NCI-H2081 (cell line): ENCODE measurements at places on chromosomes 16 and 17.

DNA sequence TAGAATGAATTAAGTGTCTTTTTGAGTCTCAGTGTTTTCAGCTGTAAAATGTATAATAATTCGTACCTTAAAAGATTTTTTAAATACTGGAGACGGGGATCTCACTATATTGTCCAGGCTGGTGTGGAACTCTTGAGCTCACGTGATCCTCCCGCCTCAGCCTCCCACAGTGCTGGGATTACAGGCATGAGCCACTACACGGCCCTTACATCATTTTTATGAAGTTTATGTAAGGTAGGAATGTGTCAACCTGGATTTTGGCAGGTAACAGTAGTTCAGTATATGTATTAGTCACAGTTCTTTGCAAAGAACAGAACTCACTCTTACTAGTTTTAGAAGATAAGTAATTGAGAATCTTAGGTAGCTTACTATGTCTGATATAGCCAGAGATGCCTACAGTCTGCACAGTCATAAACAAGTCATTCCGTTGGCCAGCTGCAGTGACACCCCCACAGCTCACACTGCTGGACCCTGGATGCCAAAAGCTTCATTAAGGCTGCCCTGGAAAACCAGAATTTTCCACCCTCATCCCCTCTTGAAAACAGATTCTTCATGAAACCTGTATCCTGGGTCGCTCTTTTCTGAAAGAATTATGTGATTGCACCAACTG is 583 bp upstream of the COX6A2 start:
- no peak for DNase-seq

DNA sequence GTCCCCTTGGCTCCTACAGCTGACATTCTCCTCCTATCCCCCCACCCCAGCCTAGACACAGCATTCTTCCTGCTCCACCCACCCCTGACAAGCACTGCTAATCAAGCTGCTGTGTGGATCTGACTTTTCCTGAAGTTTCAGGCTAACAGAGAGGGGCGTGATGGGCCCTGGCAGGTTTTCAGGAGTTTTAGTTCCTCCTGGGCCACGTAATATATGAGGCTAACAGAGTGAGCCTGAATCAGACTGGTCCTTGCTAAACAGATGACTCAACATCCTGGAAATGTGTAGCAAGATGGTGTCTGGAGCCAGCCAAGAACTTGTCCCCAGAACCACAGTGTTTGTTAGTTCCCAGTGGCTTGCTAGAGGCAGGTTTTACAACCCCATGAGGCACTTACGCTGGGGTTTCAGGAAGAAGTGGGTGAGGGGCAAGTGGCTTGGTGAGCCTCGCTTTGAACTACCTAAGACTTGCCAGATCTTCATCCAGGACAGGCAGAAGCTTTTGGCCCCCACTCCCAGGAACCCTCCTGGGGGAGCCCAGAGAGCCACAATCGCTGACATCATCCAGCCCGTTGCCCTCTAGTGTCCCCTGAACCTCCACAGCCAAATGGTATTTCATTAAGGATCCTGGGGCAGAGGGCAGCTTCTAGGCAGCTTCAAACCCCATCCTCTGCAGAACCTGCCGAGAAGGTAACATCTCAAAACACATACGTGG is 15.9 kb downstream of the TMEM92 start:
- no peak for DNase-seq

DNA sequence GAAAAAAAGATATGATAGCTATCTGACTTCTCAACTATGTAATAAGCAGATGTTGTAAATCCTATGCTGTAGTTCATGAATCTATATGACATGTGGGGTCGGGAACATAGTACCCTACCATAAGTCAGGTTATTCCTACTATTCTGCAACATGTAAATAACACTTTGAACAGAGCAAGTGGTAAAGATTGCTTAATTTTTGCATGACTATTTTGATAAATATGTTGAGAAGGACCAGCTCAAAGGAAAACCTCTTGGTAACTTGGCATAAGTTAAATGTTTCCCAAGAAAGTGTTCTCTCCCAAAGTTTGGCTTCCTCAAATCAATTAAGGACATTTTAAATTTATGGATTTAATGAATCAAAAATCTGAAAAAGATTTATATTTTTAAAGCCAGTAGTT is 62.1 kb downstream of the ABHD15 start:
- DNase-seq = no peak

DNA sequence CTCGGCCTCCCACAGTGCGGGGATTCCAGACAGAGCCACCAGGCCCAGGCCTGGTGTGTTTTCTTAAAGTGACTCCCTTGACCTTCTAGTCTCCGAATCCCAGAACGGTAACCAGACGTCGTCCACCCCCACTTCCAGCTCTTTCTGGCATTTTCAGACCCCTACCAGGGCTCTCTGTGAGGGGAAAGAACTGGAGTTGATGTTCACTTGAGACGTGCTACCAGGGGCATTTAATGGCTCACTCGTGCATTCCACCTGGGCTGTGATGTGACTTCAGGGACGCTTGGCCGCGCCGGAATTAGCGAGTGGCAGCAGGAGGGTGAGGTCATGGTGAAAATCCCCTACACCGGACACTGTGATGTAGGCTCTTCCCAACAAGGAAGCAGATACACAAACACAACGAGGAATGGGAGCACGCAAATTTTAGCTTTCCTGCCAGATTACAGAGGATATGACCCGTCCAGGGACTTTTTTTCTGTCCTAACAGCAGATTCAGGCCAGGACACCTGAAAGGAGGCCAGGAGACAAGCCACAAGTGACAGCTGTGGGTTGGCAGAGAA is 1.1 kb upstream of the GNA13 start:
- no peak for DNase-seq

DNA sequence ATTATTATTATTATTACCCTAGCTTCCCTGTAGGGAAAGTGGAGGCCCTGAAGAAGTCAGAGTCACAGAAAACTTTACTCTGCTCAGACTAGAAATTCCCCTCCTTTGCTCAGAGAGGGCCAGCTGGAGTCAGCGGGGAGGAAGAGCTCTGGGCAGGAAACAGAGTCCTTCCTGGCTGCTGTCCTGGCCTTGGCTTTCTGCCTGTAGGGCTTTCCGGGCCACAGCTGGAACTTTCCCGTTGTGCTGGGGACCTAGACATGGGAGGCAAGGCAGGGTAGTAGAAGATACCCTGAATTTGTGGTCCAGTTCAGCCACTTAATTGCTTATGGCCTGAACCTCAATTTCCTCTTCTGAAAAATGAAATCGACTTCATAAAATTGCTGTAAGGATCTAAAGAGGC is 14.0 kb upstream of the CCL2 start:
- no peak for DNase-seq
